EH (cell line): ENCODE measurements at places on chromosomes 16 and 17.

DNA sequence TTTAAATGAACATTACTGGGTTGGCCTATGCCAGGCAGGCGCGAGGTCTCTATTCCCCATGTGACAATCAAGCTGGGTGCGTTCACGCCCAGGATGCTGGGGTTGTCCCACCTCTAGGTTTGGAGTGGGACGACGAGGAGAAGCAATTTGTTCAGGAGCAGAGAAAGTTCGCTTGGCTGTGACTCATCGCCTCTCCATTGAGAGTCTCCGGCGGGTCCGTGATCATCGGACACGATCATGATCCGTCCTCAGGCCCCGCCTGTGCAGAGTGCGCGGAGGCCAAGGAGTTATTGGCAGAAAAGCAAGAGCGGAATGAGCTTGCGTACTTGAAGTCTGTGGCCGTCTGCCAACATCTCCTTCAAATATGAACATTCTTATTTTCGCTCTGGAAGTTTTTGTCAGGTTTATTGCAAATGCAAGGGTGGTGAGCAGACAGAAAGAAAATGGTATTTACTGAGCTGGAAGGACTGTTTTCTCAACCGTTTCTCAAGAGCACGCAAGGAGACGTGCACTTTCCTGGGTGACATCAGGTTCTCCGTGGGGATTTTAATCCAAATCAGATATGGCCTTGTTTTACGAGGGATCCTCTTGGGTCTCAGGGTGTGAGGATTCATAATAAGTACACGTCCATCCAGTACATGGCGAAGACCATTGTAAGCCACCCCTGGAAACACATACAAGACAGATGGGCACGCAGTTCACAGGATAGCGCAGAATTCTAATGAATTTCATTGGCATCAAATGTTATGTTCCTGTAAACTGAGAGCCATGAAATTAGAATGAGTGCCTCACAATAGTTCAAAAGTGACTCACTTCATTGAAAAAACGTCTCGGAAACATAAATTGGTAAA is 70.1 kb upstream of the CREBBP start:
- DNase-seq, result peak; percentile 99

DNA sequence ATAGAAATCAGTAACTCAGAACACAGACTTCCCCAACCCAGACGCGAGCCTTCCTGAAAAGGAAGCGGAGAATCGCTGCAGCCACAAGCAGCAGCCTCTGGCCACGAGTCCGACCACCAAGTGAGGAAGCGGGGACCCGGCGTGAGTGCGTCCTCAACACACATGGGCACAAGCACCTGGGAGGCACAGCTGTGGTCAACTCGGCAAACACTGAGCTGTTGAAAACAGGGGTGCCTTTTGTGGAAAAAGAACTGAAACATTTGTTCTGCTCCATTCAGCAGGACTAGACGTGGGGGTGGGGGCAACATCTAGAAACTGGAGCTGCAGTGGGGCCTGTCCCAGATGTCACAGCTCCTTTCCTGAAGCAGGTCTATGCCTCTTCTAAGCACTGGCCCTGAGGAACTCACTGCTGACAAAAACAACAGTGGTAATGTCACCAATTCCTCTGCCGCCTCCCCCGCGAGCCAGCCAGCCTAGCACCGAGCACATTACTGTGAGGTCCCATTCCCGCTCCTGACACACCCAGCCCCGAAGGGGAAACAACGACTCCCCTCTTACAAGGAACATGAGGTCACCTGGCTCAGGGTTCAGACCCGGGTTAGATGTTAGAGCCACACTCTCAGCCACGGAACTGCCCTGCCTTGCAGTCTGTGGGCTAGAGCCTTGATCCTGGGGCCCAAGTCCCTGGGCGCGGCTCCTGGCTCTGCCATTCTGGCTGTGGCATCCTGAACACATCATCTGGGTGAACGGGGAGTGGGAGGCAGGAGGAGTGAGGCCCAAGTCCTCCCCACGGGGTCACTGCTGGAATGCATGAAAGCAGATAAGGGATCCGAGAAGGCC is 29.0 kb downstream of the KDM8 start:
- DNase-seq, result no peak

DNA sequence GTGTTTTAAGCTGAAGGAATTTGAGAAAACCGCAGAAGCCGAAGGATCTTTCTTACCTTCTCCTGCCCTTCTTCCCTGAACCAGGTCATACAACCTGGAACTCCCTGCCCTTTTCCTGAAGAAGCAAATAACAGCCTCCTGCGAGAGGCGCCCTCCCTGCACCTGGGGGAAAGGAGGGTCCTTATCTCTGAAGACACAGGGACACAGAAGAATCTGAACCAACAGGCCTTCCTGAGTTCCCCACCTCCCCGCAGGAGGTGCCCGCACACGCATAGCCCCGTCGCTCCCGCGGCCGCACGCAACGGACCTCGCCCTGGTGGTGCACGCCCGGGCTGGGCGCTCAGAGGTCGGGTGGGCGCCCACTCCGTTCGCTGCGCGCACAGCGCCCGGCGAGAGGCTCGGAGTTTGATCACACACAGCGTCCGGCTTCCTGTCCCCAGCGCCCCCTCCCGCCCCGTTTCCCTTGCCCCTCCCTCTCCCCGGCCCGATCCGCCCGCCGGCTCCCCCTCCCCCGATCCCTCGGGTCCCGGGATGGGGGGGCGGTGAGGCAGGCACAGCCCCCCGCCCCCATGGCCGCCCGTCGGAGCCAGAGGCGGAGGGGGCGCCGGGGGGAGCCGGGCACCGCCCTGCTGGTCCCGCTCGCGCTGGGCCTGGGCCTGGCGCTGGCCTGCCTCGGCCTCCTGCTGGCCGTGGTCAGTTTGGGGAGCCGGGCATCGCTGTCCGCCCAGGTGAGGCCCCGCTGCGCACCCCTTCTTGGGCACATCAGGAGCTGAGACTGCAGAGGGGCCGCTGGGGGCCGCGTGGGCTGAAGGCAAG is at the start of gene TNFSF12:
Gene TNFSF12 (plus strand): TSS at position 474 of the 816 bp plus-strand sequence. CDS start 96 bp downstream, at position 570.
- DNase-seq, result peak; percentile 62

GRCh38 chr17:43552229-43552837 is 6.2 kb upstream of the ETV4 start:
- peak; percentile 18 for DNase-seq

GRCh38 chr16:82911925-82912324 is 285.2 kb downstream of the CDH13 start:
- DNase-seq, result no peak

DNA sequence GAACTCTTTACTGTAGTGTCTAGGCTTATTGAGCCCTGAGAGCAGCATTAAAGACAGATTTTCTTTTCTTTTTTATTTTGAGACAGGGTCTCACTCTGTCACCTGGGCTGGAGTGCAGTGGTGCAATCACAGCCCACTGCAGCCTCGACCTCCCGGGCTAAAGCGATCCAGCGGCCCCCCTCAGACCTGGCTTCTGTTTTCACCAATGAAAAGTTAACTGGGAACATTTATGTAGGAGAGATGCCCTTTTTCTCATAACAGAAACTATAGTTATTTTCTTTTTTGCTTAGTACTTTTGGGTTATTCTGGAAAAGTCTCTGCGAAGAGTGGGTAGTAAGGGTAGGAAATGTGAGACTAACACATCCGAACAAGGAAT is 1.5 kb downstream of the MAP1LC3B start:
- DNase-seq, result no peak

DNA sequence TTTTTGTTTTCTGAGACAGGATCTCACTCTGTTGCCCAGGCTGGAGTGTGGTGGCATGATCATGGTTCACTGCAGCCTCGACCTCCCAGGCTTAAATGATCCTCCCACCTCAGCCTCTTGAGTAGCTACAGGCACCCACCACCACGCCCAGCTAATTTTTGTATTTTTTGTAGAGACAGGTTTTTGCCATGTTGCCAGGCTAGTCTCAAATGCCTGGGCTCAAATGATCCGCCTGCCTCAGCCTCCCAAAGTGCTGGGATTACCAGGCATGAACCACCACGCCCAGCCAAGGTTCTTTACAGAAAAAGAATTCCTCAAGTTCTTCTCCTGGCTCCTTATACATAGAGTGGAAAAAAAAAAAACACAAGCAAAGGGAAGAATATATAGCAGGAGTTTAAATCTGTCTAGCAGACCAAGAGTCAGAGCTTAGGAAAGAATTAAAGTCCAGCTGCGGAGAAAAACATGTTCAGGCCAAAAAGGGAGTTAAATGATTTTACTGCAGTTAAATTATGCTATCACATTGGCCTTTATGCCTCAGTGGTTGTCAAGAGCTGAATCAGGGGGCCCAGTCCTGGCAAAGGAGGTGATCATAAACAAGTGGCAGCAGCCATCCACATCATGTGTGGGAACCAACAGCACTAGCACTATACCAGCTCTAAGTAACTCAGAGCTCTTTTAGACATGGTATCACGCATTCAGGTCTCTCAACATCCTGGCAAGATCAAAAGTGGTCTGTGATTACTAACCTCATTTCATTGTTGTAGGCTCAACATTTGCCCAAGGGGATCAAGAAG is 39.3 kb downstream of the LIG3 start:
- no peak for DNase-seq

- DNase-seq, result no peak
Observed at GRCh38 chr16:29694384-29695195, 15.6 kb downstream of the QPRT start.

- DNase-seq, result no peak
Observed at GRCh38 chr16:5222761-5223160, 125.2 kb upstream of the EEF2KMT start.

DNA sequence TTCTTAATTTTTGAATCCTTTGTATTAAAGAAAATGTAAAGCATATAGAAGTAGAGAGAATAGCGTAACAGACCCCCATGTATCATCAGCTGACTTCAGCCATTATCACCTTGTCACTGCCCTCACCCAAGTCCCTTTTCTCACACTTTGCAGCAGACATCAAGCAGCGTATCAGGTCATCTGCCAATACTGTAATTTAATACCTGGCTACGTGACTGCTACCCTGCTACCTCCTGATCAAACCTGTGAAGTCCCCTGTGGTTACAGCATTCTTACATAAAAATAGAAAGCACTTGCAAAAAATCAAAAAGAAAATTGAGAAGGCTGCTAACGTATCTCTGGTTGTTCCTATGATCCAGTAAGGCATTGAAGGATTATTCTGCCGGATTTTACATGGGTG is 96.4 kb downstream of the PLCG2 start:
- DNase-seq, result no peak

DNA sequence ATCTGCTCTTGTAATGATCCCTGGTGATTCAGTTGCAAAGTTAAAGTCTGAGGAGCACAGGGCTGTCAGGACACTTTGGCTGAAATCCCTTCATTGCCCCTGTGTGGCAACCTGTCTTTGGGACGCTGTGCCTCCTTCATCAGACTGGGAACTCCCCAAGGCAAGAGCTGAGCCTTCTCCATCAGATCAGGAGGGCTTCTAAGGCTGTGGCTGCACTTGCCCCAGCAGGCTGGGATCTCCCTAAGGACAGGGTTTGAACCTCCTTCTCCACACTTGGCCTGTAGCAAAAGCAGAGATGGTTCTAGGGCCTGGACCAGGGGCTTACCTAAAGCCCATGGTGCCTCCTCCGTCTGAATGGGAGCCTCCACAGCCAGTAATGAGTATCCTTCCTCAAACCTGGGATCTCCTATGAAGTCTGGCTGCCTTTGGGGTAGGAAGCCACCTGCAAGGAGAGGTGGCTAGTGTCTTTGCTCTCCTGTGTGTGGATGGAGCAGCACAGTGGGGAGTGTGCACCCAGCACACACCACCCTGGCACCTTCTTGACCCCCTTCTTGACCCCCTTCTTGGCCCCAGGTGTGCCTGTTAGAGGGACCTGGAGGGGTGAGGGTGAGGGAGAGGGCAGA is 79.0 kb upstream of the NKD1 start:
- no peak for DNase-seq

DNA sequence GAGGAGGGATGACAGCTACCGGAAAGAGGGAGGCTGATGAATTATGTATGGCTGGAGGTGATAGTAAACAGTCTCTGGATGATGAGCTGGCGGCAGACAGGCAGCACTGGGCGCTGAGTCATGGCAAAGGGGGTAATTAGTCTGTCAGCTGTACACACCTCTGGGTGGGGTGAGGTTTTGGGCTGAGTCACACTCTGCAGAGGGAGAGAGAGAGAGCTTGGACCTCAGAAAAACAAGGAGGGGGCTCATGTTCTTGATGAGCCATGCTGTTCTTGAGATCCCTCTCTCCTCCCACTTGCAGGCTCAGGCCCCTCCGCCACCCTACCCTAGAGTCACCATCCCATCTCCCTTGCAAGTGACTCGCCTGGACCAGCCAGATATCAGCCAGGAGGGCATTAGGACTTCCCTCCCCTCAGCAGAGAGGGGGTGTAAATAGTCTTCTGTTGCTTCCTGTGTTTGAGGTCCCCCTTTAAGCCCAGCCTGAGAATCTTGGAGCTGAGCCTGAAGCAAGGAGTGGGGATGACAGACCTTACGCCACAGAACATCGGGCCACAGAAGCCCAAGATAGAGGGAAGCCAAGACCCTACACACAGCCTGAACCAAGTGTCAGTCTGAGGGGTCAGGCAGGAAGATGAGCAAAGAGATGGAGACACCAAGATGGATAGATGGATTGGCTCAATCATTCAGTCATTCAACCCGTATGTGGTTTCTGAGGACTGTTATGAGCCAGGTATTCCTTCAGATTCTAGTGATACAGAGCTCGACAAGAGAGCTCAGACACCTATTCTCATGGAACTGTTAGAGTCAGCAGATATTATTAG is 383.2 kb upstream of the CCL2 start:
- peak; percentile 1 for DNase-seq

DNA sequence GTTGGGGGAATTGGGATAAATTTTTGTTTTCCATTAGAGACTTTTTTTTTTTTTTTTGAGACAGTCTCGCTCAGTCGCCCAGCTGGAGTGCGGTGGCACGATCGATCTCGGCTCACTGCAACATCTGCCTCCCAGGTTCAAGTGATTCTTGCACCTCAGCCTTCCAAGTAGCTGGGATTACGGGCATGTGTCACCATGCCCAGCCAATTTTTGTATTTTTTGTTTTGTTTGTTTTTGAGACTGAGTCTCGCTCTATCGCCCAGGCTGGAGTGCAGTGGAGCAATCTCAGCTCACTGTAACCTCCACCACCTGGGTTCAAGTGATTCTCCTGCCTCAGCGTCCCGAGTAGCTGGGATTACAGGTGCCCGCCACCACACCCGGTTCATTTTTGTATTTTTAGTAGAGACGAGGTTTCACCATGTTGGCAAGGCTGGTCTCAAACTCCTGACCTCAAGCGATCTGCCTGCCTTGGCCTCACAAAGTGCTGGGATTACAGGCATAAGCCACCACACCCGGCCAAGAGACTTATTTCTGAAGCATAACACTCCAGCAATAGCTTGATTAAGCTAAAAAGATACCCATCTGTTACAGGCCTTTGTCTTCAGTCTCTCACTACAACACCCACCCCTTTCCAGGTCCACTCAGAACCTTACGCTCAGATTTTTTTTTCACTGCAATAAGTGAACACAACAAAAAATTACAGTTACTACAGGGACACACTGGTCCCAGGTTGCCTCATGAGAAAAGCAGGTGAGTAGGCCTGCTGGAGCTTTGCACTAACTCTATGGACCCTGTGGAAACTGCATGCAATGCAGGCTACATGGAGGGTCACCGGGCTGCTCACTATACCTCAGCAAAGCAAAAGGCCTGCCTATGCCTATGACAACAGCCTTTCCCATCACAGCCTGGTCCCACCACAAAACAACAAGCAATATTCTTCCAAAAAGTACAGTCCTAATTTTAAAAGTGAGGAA is 34.6 kb downstream of the KANSL1 start:
- DNase-seq, result no peak

DNA sequence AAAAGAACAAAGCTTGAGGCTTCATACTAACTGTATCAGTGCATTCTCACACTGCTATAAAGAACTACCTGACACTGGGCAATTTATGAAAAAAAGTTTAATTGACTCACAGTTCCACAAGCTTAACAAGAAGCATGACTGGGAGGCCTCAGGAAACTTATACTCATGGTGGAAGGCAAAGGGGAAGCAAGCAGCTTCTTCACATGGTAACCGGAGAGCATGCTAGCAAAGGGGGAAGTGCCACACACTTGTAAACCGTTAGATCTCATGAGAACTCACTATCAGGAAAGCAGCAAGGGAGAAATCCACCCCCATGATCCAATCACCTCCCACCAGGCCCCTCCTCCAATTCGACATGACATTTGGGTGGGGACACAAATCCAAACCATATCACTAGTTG is 25.3 kb downstream of the CTRB2 start:
- no peak for DNase-seq
